ENCODE measurements at places on chromosomes 13 and 19.

DNA sequence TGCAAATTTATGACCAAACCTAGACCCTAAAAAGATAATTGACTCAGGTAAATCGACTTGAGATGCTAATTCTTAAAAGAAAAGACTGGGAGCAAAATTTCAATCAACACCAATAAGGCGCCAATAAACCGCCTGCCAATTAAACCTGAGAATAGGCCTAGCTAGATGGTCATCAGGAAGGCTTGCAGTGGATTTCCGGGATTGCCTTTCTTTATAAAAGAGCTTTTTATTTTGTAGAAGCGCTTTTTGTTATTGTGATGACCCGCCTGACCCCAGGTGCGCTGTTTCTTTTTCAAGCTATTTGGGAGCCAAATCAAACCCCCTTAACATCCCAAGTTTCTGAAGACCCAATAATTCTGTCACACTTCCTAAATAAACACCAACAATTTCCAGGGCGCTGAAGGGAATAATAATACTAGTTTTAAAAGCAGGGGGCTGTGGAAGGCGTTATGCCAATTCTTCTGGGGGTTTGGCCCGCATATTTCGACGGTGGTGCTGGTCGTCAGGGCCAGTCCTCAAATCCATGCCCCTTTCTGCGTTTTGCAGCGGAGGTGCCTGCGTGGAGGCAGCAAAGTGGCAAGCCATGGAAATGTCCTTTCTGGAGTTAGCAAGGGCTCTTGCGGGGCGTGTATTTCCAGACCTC is 2.9 kb upstream of the ZIC5 start:
- no peak for DNase-seq

- DNase-seq, result no peak
Observed at GRCh38 chr19:13747098-13747453, 17.2 kb upstream of the MRI1 start.

- no peak for DNase-seq
Observed at GRCh38 chr19:28456252-28456651, 756.7 kb downstream of the UQCRFS1 start.

DNA sequence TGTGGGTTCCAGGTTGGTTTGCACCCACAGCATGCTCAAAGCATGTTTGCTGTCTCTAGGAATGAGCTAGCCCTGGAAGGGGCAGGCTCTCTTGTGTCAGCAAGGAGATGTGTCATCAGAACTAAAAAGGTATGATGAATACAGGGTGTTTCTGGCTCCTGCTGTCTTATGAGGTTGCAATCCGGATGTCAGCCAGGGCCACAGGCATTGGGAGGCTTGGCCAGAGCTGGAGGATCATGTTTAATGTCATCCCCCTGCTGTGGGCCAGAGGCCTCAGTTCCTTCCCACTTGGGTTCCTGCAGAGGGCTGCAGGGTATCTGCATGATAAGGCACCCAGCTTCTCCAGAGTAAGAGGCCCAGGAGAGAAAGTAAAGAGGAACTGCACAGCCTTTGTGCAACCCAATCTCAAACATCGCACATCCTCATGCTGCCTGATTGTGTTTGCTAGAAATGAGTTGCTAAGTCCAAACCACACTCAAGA is 193.6 kb downstream of the COL4A1 start:
- no peak for DNase-seq

GRCh38 chr13:27393101-27393500 is 31.3 kb upstream of the GTF3A start:
- DNase-seq, result no peak

DNA sequence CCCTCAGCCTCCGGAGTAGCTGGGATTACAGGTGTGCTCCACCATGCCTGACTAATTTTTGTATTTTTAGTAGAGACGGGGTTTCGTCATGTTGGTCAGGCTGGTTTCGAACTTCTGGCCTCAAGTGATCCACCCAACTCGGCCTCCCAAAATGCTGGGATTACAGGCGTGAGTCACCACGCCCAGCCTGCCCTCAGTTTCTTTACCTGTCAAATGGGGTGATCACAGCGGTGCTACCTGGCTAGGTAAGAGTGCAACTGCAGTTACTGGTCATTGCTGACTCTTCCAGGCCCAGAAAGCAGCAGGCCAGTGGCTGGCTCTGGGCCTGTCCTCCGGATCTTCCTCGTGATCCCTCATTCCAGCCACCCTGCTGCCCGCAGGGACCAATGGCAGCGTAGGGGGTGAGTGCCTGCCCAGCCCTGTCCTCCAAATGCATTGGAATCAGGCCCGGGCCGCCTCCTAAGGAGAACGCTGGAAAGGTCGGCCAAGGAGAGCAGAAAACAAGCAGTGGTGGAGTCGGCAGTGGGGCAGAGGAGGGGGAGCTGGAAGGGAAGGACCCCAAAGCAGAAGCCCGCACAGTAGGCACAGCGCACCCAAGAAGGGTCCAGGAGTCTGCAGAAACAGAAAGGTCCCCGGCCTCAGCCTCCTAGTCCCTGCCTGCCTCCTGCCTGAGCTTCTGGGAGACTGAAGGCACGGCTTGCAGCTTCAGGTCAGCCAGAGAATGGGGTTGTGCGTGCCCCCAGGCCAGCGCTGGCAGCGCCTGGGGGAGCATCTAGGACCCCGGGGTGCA is 1.8 kb upstream of the SLC27A1 start:
- DNase-seq, result no peak

DNA sequence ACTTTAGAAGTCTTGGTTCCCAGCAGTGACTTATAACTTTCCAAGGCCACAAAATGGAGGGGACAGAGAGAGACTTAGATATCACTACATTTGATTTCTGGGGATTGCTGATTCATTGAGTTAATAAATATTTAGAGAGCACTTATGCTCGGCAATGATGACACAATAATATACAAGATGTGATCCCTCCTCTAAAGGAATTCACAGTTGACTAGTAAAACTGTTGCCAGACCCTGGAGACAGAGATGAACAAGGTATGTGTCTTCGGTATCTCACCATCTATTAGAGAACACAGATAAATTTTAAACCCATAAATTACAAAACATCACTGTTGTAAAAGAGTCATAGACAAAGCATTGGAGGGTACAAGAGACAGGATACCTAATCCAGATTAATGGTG is 437.5 kb downstream of the FOXO1 start:
- no peak for DNase-seq
